ENCODE measurements at places on chromosomes 12 and 14. TPM values are rescaled to one million over a fixed set of nuclear protein-coding genes. Genes with fewer than 3 reads are reported as not detected.

The SMIM41 gene
- not detected for total RNA-seq

The ANO4 gene
- 27.2 TPM for total RNA-seq

The PRICKLE1 gene
- total RNA-seq, result 27.0 TPM

The RAB21 gene
- total RNA-seq, result 24.2 TPM

The SYT1 gene
- 235 TPM for total RNA-seq

The PAH gene
- 0.69 TPM for total RNA-seq

The KCNA5 gene
- total RNA-seq, result 12.9 TPM

The LHX5 gene
- total RNA-seq, result 4.8 TPM

The SIX4 gene
- total RNA-seq, result 0.92 TPM

The E2F7 gene
- 2.3 TPM for total RNA-seq

The CCDC38 gene
- not detected for total RNA-seq

The HAL gene
- total RNA-seq, result under 0.01 TPM

The KLRC1 gene
- total RNA-seq, result not detected

The SLC10A1 gene
- not detected for total RNA-seq

The RASAL1 gene
- 6.5 TPM for total RNA-seq

Data from diencephalon (tissue), 1 donor.